ENCODE measurements at places on chromosomes 5 and 9. TPM values are rescaled to one million over a fixed set of nuclear protein-coding genes. Genes with fewer than 3 reads are reported as not detected.

RHOBTB3 gene
- 0.46 TPM for total RNA-seq

BTNL8 gene
- total RNA-seq, result not detected

GARIN3 gene
- not detected for total RNA-seq

RNF183 gene
- total RNA-seq, result not detected

SMIM33 gene
- not detected for total RNA-seq

Measured in CD8-positive, alpha-beta T cell (primary cell).